A549 treated with GW870086 at 1 μM for 4 hours (cell line): ENCODE measurements at places on chromosomes 3 and 15. TPM values are rescaled to one million over a fixed set of nuclear protein-coding genes. Genes with fewer than 3 reads are reported as not detected.

Gene CGNL1
- total RNA-seq = 0.58 to 0.78 TPM (median 0.69 TPM) in 5 replicates

Gene SERPINI2
- not detected in 5 replicates for total RNA-seq

Gene NBEAL2
- 61.7 to 80.1 TPM (median 69.4 TPM) in 5 replicates for total RNA-seq

Gene ACAD9
- total RNA-seq = 23.0 to 25.9 TPM (median 23.7 TPM) in 5 replicates

Gene HTR3E
- not detected in 5 replicates for total RNA-seq

Gene ECE2
- not detected in 5 replicates for total RNA-seq
